Upper lobe of right lung (tissue), 1 donor: ENCODE measurements at places on chromosomes 5 and 9. TPM values are rescaled to one million over a fixed set of nuclear protein-coding genes. Genes with fewer than 3 reads are reported as not detected.

TLR4 gene
- total RNA-seq: 45.9 TPM

LCN1 gene
- not detected for total RNA-seq

- peaks cover 7% of the 10 kb centered on the region for H3K27me3 ChIP-seq
- no peaks in the 10 kb centered on the region for H3K4me1 ChIP-seq
- no peak overlapping the region for H3K27ac ChIP-seq
- no peak overlapping the region for H3K4me3 ChIP-seq
- H3K36me3 ChIP-seq: no peaks in the 10 kb centered on the region
- no peak for DNase-seq
Measured at GRCh38 chr9:36798350-36799065, 225.8 kb downstream of the MELK start.

DNA sequence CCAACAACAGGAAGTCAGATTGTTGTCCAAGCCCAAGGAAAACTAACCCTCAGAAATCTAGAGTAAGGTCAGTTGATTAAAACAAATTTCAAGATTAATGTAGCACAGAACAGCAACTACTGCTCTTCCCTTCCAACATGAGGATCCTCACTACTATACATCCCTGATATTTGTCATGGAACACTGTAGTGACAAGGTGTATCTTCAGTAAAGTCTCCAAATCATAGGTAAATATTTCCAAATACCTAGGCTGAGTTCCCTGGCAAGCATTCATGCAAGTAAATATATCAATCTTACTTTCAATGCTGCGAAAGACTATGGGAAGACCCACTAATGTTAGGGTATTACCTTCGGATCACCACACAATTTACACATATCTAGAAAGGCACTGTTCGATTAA lies 986.9 kb upstream of the ARRDC3 start:
- H3K27ac ChIP-seq: no peak overlapping the region
- H3K4me3 ChIP-seq: no peak overlapping the region

GRCh38 chr5:173671121-173671949 lies 54.9 kb upstream of the BOD1 start:
- H3K36me3 ChIP-seq: no peaks in the 10 kb centered on the region
- H3K27me3 ChIP-seq: no peaks in the 10 kb centered on the region
- DNase-seq: peak; percentile 63
- peak overlapping the region; percentile 66 for H3K27ac ChIP-seq
- H3K4me1 ChIP-seq: peaks cover 3% of the 10 kb centered on the region
- H3K4me3 ChIP-seq: no peak overlapping the region

DNA sequence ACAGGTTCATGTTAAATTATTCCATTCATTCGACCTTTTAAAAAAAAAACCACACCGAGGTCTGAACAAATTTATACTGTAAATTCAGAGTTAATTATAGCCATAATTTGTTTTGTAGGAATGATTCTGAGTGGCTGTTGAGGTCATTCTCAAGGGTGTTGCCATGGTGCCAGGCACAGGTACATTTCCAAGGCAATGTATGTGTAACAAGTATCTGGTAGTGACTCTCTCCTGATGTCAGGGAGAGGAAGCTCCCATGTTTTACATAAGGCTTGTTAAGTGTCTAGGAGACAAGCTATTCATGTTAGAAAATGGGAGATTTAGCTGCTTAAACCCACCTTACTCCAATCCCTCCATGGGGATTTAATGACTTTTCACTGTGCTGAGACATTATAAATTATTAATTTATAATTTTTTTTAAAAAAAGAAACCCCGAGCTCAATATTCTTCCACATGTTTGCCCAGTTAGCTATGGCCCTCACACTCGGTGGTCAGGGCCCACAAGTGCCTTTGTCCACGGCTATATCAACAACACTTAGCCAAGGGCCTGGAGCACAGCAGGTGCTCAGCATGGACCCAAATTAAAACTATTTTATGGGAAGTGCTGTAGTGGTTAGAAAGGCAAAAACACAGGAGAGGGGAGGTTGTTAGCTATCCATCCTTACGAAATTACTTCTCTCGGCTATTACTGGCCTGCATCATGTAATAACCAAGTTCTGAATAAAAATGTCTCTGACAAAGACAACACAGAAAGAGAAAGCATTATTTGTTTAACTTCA lies 154.6 kb upstream of the GNA14 start:
- H3K4me1 ChIP-seq: peaks cover 17% of the 10 kb centered on the region
- H3K27ac ChIP-seq: no peak overlapping the region
- H3K36me3 ChIP-seq: no peaks in the 10 kb centered on the region
- no peak overlapping the region for H3K4me3 ChIP-seq
- no peaks in the 10 kb centered on the region for H3K27me3 ChIP-seq
- no peak for DNase-seq

- no peaks in the 10 kb centered on the region for H3K27me3 ChIP-seq
- peaks cover 9% of the 10 kb centered on the region for H3K36me3 ChIP-seq
- DNase-seq: no peak
- H3K4me1 ChIP-seq: peaks cover 38% of the 10 kb centered on the region
- no peak overlapping the region for H3K27ac ChIP-seq
Measured at GRCh38 chr5:142878638-142879037, 108.5 kb downstream of the ARHGAP26 start.

DNA sequence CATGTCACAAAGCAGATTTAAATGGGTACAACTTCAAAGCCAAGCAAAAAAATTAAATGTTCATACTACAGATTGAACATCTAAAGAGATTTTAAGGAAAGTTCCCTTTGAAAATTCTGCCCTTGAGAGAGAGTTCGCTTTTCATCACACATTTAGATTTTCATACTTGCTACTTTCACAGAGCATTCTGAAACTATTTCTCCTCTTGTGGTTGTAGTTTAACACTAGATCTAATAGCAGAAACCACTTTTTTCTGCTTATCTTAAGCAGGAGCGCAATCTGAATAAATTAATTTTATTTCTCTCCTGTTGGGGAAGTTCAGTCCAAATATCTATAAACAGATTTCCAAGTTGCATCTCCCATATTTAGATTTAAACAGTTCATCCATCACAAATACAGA lies 173.3 kb upstream of the RASA1 start:
- no peaks in the 10 kb centered on the region for H3K36me3 ChIP-seq
- H3K4me3 ChIP-seq: no peak overlapping the region
- H3K4me1 ChIP-seq: no peaks in the 10 kb centered on the region
- no peak for DNase-seq

- no peak for DNase-seq
- peaks cover 6% of the 10 kb centered on the region for H3K36me3 ChIP-seq
- H3K27me3 ChIP-seq: no peaks in the 10 kb centered on the region
- no peak overlapping the region for H3K4me3 ChIP-seq
Measured at GRCh38 chr9:38012767-38013450, 56.1 kb downstream of the SHB start.

- H3K27ac ChIP-seq: peak overlapping the region; percentile 99
- H3K4me3 ChIP-seq: peak overlapping the region; percentile 73
- peaks cover 18% of the 10 kb centered on the region for H3K4me1 ChIP-seq
- no peaks in the 10 kb centered on the region for H3K36me3 ChIP-seq
- peaks cover 4% of the 10 kb centered on the region for H3K27me3 ChIP-seq
- DNase-seq: peak; percentile 84
Measured at GRCh38 chr9:95003689-95004410, 277.4 kb downstream of the AOPEP start.

DNA sequence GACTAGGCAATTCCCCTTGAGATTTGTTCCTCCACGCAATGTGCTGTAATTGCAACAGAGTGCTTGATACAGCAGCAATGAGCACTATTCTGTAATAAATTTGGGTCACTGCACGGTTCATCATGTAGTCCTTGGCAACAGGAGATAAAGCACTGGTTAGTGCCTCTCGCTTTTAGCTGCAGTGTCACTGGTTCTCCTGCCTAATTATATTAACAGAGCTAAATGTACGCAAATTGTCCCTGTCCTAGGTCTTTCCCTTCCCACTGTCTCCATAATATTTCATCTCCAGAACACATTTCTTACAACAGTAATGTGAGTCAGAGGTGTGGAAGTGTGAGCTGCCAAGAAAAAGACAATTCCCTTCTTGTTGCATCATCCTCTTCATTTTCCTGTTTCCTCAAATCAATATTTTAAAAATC lies 553.1 kb downstream of the ZNF608 start:
- no peak overlapping the region for H3K27ac ChIP-seq
- no peak for DNase-seq
- H3K4me3 ChIP-seq: no peak overlapping the region
- H3K36me3 ChIP-seq: no peaks in the 10 kb centered on the region
- H3K27me3 ChIP-seq: no peaks in the 10 kb centered on the region
- peaks cover 6% of the 10 kb centered on the region for H3K4me1 ChIP-seq

DNA sequence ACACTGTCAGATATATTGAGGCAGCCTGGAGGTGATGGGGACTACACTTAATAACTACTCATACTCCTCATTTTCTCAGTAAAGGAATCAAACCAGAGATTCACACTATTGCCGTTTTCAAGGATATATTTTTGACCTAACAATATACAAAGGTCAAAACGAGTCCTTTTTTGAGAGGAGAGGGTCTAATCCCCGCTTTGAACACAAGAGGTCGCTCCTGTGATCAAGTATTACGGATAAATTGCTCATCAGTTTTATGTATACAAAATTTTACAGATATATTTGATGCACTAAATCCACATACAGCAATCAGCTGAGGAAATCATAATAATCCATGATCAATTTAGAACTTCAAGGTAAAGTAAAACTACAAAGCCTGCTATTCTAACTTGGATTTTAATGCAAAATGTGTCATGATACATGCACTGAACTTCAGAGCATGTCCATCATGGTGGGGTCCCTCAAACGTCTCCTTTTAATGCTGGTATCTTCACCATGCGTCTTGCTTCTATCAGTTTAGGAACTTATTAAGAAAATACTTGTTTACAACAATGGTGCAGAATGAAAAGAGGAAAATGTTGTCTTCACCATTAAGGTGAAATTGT lies 2.5 kb upstream of the ISL1 start:
- DNase-seq: no peak
- peaks cover 8% of the 10 kb centered on the region for H3K4me1 ChIP-seq
- no peaks in the 10 kb centered on the region for H3K36me3 ChIP-seq

DNA sequence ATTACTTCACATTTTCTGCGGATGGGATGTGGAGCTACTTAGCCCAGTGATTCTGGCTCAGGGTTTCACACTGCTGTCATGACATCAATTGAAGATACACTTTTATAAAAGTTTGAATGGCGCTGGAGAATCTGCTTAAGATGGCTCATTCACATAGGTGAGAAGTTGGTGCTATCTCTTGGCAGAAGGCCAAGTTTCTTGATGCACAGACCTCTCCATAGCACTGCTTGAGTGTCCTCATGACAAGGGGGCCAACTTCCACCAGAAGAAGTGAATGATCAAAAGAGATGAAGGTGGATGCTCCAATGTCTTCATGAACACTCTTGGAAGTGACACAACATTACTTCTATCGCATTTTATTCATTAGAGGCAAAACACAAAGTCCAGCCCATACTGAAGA lies 403.7 kb upstream of the CCNG1 start:
- no peaks in the 10 kb centered on the region for H3K4me1 ChIP-seq
- H3K4me3 ChIP-seq: no peak overlapping the region
- no peaks in the 10 kb centered on the region for H3K27me3 ChIP-seq
- no peaks in the 10 kb centered on the region for H3K36me3 ChIP-seq
- no peak for DNase-seq

DNA sequence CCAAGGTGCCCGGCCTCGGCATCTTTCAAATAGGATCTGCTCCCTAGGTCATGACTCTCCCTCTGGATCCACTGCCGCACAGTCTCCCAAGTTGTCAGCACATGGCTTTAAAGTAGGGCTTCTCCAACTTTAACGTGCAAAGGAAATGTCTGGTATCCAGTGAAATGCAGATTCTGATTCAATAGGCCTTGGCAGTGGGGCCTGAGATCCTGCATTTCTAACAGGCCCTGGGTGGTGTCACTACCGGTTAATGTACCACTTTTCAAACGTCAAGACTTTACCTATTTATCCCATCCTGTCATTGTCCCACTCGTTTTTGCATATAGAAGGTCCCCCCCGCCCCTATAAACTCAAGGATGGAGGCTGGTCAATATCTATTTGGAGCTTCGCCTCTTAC lies 137.6 kb upstream of the ZNF618 start:
- no peaks in the 10 kb centered on the region for H3K4me1 ChIP-seq
- no peak for DNase-seq
- peaks cover 14% of the 10 kb centered on the region for H3K27me3 ChIP-seq
- no peak overlapping the region for H3K27ac ChIP-seq

DNA sequence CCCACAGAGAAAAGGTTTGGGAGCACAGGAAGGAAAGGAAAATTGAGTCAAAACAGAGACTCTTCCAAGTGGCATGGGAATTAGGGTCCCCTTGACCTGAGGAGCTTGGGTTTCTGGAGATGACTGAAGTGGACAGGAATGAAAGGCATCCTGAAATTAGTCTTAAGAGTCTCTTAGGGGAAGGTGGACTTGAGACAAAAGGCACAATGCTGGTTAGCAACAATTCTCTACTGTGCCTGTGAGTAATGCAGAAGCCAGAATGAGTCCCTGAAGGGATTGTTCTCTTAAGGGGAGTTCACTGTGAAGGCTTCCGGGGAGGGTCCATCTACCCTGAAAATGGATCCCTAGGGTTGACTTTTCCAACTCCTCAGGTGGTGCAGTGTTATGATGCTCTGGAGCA lies 58.4 kb upstream of the FOXE1 start:
- H3K36me3 ChIP-seq: no peaks in the 10 kb centered on the region
- no peaks in the 10 kb centered on the region for H3K27me3 ChIP-seq
- no peak overlapping the region for H3K4me3 ChIP-seq
- no peak for DNase-seq
- no peaks in the 10 kb centered on the region for H3K4me1 ChIP-seq
- no peak overlapping the region for H3K27ac ChIP-seq

DNA sequence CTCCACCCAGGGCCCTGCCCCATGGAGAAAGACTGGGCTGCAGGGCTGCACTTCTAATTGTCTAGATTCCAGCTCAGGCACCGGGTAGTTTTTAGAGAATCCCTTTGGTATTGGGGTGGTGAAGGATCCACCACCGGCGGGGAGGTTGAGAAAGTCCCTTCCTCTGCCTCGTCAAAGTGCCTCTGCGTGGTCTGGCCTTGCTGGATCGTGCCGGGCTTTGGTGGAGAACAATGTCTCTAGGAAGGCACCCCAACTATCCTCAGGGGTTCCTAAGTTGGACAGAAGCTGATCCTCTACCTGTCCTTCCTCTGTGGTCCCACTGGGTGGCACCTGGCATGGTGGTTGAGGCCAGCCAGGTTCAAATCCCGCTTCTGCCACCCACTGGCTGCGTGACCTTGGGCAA lies 7.3 kb upstream of the AMBP start:
- no peak overlapping the region for H3K4me3 ChIP-seq
- no peaks in the 10 kb centered on the region for H3K36me3 ChIP-seq
- peaks cover 4% of the 10 kb centered on the region for H3K4me1 ChIP-seq
- no peaks in the 10 kb centered on the region for H3K27me3 ChIP-seq

GRCh38 chr5:31106278-31106677 lies 87.2 kb upstream of the CDH6 start:
- no peak overlapping the region for H3K4me3 ChIP-seq
- H3K4me1 ChIP-seq: no peaks in the 10 kb centered on the region
- H3K36me3 ChIP-seq: no peaks in the 10 kb centered on the region
- no peak for DNase-seq
- no peaks in the 10 kb centered on the region for H3K27me3 ChIP-seq

- H3K27me3 ChIP-seq: no peaks in the 10 kb centered on the region
- H3K4me1 ChIP-seq: peaks cover 16% of the 10 kb centered on the region
- no peak overlapping the region for H3K27ac ChIP-seq
- no peaks in the 10 kb centered on the region for H3K36me3 ChIP-seq
- no peak overlapping the region for H3K4me3 ChIP-seq
Measured at GRCh38 chr5:124842725-124843595, 96.5 kb upstream of the ZNF608 start.
